ENCODE measurements at places on chromosomes 2 and 18. TPM values are rescaled to one million over a fixed set of nuclear protein-coding genes. Genes with fewer than 3 reads are reported as not detected.

Gene MEIS1
- 306 TPM for total RNA-seq

- peaks cover 2% of the 10 kb centered on the region for H3K36me3 ChIP-seq
- peak overlapping the region; percentile 48 for H3K4me3 ChIP-seq
- H3K27ac ChIP-seq, result no peak overlapping the region
- peaks cover 27% of the 10 kb centered on the region for H3K4me1 ChIP-seq
Measured at GRCh38 chr2:233354500-233354924, 218 bp downstream of the DGKD start.

- H3K4me3 ChIP-seq, result no peak overlapping the region
- peaks cover 5% of the 10 kb centered on the region for H3K27me3 ChIP-seq
Measured at GRCh38 chr2:219565130-219566080, 5.9 kb downstream of the OBSL1 start.

DNA sequence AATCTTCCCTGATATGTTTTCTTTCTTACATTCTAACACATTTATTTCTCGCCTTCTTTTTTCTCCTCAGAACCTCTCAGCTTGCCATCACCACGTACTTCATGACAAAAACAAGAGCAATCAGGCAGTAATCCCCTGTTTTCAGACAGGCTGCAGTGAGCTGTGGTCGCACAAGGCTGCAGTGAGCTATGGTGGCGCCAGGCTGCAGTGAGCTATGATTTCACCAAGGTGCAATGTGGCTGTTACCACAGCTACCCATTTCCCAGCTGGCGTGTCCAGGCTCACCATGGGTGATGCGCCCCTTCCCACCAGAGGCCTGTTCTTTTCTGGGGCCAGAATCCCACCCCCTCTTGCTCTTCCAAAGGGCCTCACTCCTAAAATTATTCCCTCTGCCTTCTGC lies 25.8 kb downstream of the TCF23 start:
- H3K27ac ChIP-seq, result no peak overlapping the region
- no peak overlapping the region for H3K4me3 ChIP-seq
- H3K27me3 ChIP-seq, result peaks cover 8% of the 10 kb centered on the region
- no peaks in the 10 kb centered on the region for H3K36me3 ChIP-seq
- H3K4me1 ChIP-seq, result no peaks in the 10 kb centered on the region
